ENCODE measurements at places on chromosomes 4 and X.

- no peak for DNase-seq
Observed at GRCh38 chrX:36626898-36627297, 381.3 kb upstream of the FAM47C start.

GRCh38 chrX:154602766-154603437 lies 16.2 kb downstream of the CTAG1B start:
- DNase-seq: no peak

- DNase-seq: no peak
Observed at GRCh38 chr4:89121387-89122068, 10.2 kb downstream of the TIGD2 start.

GRCh38 chrX:134443020-134443419 lies 16.9 kb upstream of the HPRT1 start:
- DNase-seq: no peak

DNA sequence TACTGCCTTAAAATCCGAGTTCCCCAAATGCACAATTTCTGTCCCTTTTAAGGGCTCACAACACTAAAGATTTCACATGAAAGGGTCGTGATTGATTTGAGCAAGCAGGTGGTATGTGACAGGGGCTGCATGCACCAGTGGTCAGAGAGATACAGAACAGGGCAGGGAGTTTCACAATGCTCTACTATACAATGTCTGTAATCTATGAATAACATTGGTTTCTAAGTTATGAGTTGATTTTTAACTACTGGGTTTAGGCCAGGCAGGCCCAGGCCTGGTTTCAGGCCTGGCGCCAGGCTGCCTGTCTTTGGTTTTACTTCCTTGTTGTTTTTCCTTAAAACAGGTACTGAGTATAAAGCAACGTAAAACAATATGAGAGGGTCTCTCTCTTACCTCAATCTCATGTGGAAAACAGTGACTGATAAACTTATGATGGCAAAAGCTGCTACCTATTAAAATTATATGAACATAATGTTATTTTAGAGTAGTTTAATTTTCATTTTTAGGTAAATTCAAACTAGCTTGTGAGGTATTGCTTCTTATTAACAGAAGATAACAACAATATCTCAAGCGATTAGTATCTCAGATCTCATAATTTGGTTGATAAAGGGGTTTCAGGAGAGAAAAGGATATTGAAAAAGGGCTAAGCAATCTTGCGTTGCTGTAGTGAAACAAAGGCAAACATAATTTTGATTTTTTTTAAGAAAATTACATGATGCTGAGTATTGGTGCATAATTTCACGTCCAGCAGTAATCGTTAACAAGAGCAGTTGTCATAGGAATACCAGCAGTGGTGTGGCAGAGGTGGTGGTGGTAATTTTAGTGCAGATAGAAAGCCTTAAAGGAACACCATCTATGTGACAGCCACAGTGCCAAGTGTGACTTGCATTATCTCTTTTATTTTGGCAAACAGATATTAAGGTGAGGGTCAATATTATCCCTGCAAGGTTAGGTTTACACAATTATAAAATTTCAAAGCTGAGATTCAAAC lies 944.4 kb upstream of the GRID2 start:
- DNase-seq: no peak

- DNase-seq: peak; percentile 79
Observed at GRCh38 chr4:123397144-123398065, 810 bp downstream of the SPRY1 start.

DNA sequence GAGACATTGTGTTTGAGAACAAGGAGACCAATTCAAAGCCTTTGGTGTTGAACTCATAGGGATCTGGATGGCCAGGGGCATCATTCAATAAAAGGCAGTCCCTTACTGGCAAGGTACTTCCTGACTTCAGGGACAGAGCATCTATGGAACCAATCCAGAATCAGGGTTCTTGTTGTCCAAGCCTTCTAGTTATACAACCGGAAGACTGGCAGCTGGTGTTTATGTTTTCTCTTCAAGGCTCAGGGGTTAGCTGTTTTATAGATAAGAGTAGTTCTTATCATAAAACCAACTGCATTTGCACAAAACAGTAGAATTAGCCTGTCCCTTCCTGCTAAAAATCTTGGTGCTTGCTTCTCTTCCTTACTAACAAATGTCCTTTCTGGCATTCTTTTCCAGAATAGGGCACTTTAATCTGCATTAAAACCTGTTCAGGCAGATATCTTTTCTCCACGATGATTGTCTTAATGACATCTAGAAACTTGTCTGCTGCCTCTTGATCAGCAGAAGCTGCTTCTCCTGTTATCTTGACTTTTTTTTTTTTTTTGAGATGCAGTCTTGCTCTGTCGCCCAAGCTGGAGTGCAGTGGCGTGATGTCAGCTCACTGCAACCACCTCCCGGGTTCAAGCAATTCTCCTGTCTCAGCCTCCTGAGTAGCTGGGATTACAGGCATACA lies 38.4 kb upstream of the ARHGEF6 start:
- DNase-seq: no peak

DNA sequence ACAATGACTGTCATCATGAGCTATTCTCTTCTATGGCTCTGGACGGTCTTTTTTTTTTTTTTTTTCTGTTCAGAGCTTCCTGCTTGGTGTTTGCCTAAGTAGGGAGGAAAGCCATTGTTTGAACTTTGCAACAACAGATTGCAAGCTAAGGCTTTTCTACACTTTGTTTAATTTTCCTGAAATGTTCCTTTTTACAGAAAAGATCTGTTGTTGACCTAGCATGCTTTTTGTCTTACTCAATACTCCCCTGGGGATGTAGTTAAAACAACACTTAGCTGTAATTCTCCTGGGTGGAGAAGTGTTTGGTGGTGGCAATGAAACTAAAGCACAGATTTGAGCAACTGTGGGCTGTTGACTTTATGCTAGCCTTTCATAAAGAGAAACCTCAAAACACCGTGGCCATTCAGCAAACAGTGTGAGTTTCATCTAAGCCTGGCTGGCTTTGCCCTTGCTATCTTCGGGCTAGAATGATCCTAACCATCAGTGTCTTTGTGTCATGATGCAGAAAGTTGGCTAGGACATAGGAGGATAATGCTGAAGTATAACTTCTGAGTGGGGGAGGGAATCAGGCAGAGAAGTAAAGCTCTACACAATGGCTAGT lies 110.5 kb downstream of the ANXA3 start:
- DNase-seq: no peak

GRCh38 chr4:16256343-16256742 lies 30.1 kb upstream of the TAPT1 start:
- DNase-seq: no peak

- no peak for DNase-seq
Observed at GRCh38 chr4:118335324-118335723, 17.5 kb downstream of the PRSS12 start.

DNA sequence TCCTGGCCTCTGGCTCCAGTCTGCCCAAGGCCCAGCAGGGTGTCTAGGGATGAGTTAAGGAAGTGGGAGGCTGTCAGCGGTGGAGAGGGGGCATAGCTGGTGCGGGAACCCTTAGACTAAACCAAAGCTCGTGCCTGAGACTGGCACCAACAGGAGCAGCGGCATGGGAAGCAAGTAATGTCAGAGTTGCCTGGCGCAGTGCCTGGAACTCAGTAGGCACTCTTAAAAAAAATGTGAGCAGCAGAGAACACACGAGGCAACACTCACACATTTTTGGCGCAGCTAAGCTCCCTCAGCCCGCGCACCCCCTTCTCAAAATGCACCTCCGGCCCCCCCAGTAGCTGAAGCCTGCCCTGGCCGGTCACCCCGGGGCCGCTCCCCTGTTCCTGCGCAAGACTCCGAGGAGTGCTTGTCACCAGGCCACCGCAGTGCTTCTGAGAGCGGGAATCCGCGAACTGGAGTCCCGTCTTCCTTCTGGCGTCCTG lies 583 bp downstream of the GABRE start:
- DNase-seq: peak; percentile 33

DNA sequence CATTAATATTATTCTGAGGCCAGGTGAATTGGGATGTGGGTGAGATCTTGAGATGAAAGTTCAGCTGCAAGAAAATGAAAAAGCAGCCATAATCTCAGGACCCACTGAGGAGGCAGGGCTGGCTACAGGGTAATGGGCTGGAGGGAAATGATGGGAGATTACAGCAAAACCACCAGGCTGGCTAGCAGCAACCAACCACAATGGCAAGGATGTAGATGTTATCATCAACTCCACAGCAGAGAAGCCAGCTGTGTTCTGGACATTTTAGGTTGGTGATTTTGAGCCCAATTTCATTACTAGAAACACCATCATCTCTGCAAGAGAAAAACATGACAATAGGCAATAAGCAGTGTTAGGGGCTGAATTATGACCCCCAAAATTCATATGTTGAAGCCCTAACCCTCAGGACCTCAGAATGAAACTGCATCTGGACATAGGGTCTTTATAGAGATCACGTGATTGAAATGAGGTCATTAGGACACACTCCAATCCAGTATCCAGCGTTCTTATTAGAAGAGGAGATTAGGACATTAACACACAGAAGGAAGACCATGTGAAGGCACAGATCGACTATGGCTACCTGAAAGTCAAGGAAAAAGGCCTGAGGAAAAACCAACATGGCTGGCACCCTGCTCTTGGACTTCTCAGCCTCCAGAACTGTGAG lies 139.8 kb upstream of the KIT start:
- no peak for DNase-seq

- no peak for DNase-seq
Observed at GRCh38 chr4:102474736-102475504, 26.2 kb upstream of the NFKB1 start.

- peak; percentile 79 for DNase-seq
Observed at GRCh38 chrX:36957425-36958328, 50.5 kb upstream of the FAM47C start.

- no peak for DNase-seq
Observed at GRCh38 chr4:28682847-28683246, 1822.2 kb downstream of the STIM2 start.

DNA sequence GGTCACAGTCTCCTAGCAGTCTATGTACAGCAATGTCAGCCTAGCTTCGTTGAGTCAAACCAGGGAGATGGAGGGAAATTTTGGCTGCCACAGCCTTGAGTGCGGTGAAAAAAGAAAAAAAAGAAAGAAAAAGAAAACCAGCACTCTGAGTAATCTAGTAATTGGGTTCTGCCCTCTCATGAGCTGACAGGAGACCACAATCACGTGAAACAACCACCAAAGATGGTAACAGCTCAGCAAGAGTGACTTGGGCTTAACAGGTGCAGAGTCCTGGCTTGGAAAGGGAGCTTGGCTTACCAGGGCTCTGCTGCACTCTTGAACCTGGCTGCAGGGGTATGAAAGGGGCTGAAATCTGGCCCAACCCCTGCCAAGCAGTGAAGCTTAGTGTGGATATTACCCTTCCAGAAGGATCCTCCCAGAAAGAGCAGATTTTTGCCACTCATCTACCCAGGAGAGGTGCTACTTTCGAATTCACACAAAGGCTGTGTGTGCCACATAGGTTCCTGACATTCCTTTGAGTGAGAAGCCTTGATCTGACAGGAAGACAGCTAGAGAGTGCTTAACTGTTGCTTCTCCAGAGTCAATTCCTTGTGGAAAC lies 350.3 kb downstream of the PTTG2 start:
- no peak for DNase-seq

DNA sequence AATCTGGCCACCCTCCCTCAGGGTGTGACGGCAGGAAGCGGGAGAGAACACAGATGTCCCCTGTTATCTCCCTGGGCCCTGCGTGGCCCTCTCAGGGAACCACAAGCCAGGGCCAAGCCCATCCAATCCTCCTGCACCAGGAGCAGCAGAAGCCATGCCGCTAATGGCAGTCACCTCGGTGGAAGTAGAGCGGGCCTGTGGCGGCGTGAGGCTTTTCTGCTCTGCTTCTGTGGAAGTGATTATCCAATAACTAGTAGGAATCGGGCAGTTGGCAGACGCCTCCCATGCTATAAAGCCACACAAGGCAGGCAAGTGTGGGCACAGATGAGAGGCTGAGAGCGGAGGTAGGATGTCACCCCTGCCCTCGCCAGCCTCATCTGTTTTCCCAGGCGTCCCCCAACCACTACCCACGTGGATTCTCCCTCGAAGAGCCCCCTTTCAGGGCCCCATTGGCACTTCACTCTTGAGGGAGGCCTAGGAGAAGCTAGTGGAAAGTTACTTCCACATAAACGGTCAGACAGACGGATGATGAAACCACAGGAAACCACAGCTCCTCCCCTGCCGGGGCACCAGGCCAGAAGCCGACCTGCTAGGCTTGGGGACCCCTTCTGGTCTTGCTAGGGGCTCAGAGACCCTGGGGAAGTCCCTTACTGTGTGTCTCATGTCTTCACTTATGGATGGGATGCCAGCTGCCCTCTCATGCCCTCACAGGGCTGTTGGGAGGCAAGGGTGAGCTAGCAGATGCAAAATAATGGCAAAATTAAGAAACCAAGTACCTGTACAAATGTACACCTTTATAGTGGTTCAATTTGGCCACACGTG lies 18.8 kb upstream of the TMSB4X start:
- no peak for DNase-seq

- no peak for DNase-seq
Observed at GRCh38 chr4:64417974-64418373, 8.7 kb upstream of the TECRL start.

GRCh38 chr4:15955670-15956069 lies 7.3 kb downstream of the FGFBP2 start:
- no peak for DNase-seq

DNA sequence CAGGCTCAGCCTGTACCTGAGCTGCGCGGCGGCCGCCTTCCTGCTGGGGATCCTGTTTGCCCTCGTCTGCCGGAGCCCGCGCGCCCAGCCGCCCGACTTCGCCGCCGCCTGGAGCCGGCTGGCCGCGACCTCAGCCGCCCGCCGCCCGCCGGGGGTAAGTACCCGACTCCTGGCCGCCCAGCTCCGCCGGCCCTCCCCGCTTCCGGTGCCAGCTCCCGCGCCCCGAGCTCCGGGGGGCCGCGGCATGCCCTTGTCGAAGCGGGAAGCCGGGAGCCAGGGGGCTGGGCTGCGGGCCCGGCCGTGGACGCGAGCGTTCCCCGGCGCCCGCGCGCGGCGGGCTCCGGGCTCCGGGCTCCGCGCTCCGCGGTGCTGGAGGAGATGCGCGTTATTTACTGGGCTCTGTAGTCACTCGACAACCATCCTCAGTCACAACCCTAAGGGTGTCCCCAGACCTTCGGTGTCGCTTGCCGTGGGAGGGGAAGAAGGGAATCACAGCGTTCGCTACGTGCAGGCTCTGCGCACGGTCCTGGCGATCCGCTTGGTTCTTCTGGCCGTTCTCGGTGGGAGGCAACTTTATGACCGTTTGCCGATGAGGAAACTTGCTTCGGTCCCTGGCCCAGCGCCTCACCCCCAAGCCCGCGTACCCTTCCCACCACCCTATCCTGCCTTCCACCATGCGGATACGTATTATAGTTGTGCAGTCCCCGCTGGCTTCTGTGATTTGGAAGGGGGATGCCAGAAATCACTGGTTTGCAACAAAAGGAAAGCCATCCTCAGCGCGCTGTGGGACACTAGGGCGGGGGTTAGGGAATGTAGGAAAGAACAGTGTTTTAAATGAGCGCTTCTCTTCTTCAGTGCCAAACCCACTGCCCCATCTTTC lies 944 bp downstream of the SNX25 start:
- DNase-seq: peak; percentile 58

Data from H9 (cell line).